ENCODE measurements at places on chromosomes 6 and 20.

- DNase-seq, result no peak
Observed at GRCh38 chr6:144148886-144149285, 1.4 kb upstream of the STX11 start.

DNA sequence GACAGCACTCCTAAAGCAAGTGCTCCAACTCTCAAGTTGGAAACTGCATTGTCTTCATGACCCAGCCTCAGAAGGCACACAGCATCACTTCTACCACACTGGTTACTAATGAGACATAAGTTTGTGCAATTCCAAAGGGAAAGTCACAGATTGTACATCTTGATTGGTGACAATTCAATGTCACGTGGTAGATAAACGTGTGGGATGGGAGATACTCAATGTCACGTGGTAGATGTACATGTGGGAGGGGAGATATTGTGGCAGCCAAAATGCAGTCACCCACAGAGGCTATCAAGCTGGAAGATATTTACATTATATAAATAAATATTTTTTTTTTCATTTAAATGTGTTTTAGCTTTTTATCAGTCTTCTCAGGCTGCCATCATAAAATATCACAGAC is 393.3 kb downstream of the KIF16B start:
- no peak for DNase-seq

DNA sequence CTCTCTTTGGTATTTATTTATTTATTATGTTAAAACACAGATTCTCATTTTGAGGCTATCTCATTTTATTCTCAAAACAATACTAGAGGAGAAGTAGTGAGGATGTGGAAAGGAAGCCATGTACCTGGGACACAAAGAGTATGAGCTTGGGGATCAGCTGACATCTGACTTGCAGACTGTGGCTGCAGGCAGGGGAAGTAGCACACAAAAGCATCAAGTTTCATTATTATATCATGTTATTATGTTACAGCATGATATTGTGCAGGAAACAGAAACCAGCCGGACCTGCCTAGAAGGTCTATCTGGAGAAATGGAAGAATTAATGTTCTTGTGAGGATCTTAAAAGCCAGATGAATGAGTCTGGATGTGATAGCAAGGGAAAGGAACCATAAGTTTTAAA is 248.2 kb downstream of the KHDC1L start:
- no peak for DNase-seq

DNA sequence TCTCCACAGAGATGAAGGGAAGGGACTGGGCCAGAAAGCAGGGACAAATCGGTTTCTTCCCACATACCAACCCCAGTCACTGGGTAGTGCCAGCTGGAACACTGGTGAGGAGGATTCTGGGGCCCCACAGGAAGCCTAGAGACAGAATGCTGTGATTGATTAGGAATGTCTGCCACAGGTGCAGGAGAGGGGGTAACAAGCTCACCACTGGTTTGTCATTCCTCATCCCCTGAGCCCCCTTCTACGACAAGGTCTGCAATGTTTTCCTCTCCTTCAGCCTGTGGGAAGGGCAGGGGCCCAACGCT is 89.8 kb downstream of the PREX1 start:
- DNase-seq, result no peak

- DNase-seq, result no peak
Observed at GRCh38 chr20:25738198-25738597, 41.5 kb upstream of the ZNF337 start.

- no peak for DNase-seq
Observed at GRCh38 chr6:161191671-161192070, 82.2 kb downstream of the AGPAT4 start.

DNA sequence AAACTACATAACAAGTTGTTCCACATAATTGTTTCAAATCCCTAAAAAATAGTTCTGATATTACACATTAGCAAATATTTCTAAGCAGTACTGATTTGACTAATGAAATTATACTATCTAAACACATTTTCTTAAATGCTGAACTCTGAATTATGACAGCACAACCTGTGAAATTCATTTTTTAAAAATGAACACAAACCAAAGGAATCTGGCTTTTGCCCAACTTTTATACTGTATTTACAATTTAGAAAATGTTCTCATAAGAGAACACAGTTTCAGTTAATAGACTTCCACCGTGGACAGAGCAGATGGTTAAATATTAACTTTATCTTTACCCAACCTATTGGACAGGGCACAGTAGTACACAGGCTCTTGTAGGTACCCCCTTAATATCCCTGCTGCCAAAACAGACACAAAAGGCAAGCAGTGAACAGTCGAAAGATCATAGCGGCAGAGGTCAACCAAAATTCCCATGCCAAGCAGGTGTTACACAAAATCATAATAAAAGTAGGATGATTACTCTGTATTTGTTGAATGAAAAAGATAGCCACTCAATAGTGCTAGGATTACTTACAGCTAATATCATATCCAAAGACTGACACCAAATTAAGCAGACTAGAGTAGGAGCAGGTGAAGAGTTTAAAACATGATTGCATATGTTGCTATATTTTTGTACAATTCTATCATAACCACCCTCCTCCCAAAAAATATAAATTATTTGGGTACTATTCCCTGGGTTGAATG is 122.5 kb downstream of the RNGTT start:
- no peak for DNase-seq
